ENCODE measurements at places on chromosomes 5 and 9.

DNA sequence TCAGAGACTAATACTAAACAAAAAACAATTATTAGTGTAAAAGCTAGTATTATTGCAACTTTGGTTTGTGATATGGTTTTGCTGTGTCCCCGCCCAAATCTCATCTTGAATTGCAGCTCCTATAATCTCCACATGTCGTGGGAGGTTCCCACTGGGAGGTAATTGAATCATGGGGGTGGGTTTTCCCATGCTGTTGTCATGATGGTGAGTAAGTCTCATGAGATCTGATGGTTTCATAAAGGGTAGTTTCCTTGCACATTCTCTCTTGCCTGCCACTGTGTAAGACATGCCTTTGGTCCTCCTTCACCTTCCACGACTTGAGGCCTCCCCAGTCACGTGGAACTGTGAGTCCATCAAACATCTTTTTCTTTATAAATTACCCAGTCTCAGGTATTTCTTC, 325.9 kb upstream of the DAB2 start:
- DNase-seq: no peak
- no peak overlapping the region for H3K4me3 ChIP-seq
- no peaks in the 10 kb centered on the region for H3K4me1 ChIP-seq
- H3K36me3 ChIP-seq: no peaks in the 10 kb centered on the region

GRCh38 chr9:105751761-105752160, 57.4 kb downstream of the TMEM38B start:
- no peak overlapping the region for H3K27ac ChIP-seq
- H3K4me1 ChIP-seq: no peaks in the 10 kb centered on the region
- no peaks in the 10 kb centered on the region for H3K27me3 ChIP-seq
- H3K36me3 ChIP-seq: peaks cover 31% of the 10 kb centered on the region
- no peak for DNase-seq

DNA sequence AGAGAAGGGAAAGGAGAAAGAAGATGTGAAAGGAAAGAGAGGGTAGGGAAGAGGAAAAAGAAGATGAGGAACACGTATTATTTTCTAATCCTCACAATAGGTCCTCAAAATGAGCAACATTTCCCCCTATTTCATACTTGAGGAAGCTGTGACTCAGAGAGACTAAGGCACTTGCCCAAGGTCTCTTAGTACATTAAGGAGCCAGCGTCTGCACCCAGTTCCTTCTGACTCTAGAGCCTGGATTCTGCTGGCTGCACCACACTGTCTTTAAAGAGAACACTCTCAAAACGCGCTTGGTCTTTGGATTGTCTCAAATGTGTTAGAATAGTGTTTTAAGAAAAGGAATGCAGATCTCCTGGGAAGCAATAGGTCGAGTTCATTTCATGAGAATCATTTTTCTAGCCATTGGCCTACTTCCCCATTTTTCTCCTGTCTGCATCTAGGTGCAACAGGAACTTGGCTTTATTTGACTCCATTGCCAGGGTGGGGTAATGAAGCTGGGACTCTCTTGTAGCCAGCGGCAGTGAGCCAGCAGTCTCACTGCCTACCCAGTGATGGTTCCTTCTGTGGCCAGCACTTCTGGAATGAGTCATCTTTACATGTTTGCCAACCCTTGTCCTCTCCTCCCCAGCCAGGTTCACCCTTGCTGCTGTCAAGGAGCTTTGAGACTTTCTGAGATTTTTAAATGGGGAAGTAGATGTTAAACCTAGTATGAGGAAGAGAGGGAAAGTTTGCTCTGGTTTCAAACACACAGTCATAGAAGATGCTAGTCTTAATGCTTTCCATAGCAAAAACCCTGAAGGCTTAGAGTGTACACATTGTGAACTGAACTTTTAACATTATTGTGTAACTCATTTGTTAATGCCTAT, 82.7 kb downstream of the DOCK8 start:
- H3K27ac ChIP-seq: peak overlapping the region; percentile 77
- peak overlapping the region; percentile 33 for H3K4me3 ChIP-seq
- no peak for DNase-seq
- H3K36me3 ChIP-seq: peaks cover 54% of the 10 kb centered on the region

DNA sequence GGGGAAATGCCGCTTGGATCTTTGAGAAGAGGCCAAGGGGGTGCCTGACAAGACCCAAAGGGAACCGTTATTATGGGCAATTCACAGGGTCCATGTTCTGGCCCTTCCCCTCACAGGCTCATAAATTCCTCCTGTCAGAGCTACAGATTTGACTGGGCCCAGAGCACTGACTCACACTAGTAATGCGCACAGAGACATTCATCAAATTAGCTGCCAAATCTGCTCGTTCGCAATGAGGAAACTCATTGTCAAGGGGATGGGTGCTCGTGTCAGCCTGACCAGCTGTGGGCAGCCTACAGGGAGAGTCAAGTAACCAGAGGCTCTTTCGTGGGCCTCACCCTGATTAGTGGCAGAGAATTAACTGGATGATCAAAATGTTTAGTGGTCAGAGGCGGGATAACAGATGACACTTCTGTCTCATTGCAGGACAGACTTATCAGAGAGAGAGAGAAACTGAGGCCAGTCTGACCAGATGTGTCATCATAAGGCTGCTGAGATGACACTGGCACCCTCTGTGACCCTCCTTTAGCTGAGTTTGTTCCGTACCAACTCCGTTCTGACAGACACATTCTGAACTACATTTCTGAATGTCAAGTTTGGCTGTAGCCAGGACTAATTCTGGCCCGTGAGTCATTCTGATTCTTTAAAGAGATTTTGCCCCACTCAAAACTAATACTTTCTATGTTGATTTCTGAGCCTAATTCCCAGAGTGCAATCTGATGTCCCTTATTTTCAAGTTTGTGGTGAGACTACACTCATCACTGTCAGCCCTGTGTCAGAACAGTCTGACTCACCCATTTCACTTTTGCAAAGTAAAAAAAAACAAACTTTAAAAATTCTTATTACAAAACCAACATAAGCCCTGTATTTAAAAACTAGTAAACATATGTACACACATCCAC, 377.1 kb downstream of the ACTL7B start:
- H3K4me3 ChIP-seq: no peak overlapping the region
- H3K27ac ChIP-seq: no peak overlapping the region
- no peaks in the 10 kb centered on the region for H3K27me3 ChIP-seq
- no peak for DNase-seq
- no peaks in the 10 kb centered on the region for H3K36me3 ChIP-seq
- H3K4me1 ChIP-seq: no peaks in the 10 kb centered on the region

DNA sequence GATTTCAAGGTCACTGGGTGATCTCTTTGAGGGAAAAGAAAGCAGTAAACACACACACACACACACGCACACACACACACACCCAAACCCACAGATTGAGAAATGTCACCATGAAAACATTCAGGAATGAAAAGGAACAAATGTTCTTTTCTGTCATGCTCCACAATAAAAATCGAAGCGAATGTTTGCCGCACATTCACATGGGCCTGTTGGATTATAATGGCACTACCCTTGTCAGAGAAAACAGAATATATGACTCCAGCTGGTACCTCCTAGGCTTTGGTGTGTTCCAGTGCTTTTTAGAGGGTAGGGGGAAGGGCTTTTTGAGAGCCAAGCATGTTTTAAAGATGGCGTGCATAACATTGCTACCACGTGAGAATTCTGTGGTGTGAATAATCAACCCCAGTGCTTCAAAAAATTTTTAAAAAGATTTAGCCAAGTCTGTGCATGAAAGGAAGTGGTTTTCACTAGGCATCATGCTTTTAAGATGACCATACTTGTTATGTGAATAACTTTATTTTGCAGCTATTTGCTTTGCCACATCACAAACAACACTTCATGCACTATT, 120.8 kb upstream of the ZNF608 start:
- H3K36me3 ChIP-seq: no peaks in the 10 kb centered on the region
- peaks cover 7% of the 10 kb centered on the region for H3K4me1 ChIP-seq
- no peak for DNase-seq
- peaks cover 3% of the 10 kb centered on the region for H3K27me3 ChIP-seq
- H3K4me3 ChIP-seq: peak overlapping the region; percentile 3

DNA sequence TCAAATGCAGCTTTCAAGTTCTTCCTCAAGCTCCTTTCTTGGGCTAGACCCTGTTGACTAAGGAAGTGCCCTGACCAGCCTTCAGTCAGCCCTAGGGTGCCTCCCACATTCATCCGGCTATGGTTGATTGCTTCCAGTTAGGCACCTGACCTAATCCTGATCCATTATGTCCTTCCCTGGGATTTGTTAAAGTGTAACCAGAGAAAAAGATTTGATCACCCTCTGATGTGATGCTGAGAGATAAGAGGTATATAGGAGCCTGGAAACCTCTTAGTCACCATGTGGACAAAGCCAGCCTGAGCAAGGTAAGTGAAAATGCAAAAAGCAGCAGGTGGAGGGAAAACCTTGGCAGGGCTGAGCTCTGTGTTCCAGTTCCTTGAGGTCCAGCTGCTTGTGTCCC, 178.8 kb upstream of the ERCC6L2 start:
- no peak overlapping the region for H3K4me3 ChIP-seq
- H3K4me1 ChIP-seq: no peaks in the 10 kb centered on the region
- H3K36me3 ChIP-seq: no peaks in the 10 kb centered on the region
- no peak for DNase-seq
- H3K27me3 ChIP-seq: peaks cover 10% of the 10 kb centered on the region

DNA sequence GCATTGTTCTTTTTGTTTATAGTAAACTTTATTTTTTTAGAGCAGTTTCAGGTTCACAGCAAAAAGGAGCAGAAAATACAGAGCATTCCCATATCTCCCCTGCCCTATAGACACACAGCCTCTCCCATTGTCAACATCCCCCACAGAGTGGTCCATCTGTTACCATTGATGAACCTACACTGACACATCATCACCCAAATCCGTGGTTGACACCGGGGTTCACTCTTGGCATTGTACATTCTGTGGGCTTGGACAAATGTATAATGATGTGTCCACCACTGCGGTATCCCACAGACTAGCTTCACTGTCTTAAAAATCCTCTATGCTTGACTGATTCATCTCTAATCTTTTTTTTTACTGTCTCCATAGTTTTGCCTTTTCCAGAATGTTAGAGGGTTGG, 120.7 kb upstream of the SPATA31C2 start:
- no peak for DNase-seq
- no peak overlapping the region for H3K27ac ChIP-seq
- H3K4me1 ChIP-seq: peaks cover 3% of the 10 kb centered on the region

DNA sequence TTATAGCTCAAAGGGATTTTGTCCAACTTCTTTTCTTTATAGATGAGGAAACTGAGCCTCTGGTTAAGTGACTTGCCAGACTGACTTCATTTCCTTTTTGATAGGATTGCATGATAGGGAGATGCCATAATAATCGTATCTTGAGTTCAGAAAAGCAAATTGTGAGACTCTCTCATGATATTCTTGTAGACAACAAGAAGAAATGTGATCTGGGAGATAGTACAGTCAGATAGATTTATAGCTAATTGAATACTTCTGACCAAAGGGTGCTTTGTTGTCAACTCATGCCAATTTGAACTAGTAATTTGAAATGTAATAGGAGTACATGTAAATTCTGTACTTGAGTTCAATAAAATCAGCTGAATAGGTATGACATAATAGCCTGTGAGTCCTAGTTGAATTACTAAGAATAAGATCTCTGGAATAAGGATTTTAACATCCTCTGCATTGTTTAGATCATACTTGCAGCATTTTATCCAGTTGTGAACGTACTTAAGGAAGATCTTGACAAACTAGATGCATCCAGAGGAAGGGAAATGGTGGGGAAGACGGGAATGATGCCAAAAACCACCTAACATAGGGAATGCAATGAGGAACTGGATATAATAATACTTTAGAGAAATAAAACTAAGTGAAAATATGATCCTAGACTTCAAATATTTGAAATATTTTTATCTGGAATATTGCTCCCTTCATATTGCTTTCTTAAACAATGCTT, 25.5 kb downstream of the CWC27 start:
- peaks cover 9% of the 10 kb centered on the region for H3K36me3 ChIP-seq
- no peaks in the 10 kb centered on the region for H3K27me3 ChIP-seq
- no peak for DNase-seq
- H3K4me1 ChIP-seq: peaks cover 5% of the 10 kb centered on the region
- H3K27ac ChIP-seq: no peak overlapping the region

DNA sequence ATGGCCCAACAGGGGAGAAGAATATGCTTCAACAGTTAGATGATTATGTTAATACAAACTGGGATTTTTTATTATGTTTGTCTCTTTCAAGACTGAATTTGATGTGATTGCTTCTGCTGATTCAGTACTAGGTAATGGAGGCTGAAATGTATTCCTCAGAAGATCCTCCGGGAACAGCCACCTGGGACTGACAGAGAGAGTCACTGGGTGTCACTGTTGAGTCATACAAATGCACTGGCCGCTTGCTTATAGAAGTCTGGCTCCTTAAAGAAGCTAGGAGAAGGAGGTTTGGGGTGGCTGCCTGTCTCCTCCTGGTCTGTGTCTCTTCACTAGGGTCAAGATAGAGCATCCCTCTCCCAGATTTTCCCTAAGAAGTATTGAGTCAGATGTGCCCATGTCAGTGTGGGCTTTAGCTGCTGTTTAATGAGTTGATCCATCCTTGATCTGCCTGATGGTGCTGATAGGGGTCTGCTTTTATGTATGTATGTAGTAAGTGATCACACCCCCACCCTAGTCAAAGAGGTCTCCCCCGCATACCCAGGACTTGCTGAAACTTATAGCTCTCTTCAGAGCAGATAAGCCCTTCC, 773.4 kb downstream of the BRINP1 start:
- no peak for DNase-seq
- no peak overlapping the region for H3K4me3 ChIP-seq
- H3K27me3 ChIP-seq: no peaks in the 10 kb centered on the region
- no peaks in the 10 kb centered on the region for H3K36me3 ChIP-seq

- H3K36me3 ChIP-seq: no peaks in the 10 kb centered on the region
- DNase-seq: no peak
- no peak overlapping the region for H3K27ac ChIP-seq
- H3K27me3 ChIP-seq: peaks cover 10% of the 10 kb centered on the region
- H3K4me1 ChIP-seq: no peaks in the 10 kb centered on the region
Observed at GRCh38 chr5:160303690-160304089, 8.7 kb downstream of the CCNJL start.

GRCh38 chr5:116289276-116289675, 204.5 kb downstream of the COMMD10 start:
- no peak overlapping the region for H3K27ac ChIP-seq
- no peaks in the 10 kb centered on the region for H3K4me1 ChIP-seq
- H3K27me3 ChIP-seq: no peaks in the 10 kb centered on the region
- no peak for DNase-seq
- H3K36me3 ChIP-seq: peaks cover 19% of the 10 kb centered on the region

DNA sequence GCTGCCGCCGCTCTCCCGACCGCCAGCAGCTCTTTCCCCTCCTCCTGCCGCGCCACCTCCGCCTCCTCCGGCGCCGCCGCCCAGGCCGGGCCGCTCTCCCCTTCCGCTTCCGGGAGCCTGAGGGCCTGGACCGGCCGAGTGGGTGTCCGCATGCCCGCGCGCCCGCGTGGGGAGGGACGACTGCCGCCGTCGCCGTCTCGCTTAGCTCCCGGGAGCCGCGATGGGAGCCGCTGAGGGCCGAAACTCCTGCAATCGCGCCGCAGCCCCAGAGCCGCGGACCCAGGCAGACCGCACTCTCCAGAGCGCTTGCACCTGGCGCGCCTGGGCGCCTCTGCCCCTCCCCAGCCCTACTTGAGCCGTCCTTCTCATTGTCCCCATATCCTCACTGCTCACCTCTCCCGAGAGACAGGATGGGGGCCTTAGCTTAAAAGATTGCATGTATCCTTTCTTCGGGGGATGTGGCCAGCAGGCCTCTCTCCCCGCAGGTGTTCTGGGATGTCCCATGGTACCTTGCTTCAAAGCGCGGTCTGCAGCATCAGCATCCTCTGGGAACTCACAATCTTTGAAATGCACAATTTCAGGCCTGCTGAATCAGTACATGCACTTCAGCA, at the start of gene ZDHHC21:
ZDHHC21 (minus strand) TSS at position 182 of the 611 bp plus-strand sequence. CDS start 19,092 bp downstream, outside the sequence.
- peaks cover 6% of the 10 kb centered on the region for H3K27me3 ChIP-seq
- peak; percentile 77 for DNase-seq
- H3K36me3 ChIP-seq: peaks cover 7% of the 10 kb centered on the region
- H3K4me1 ChIP-seq: peaks cover 24% of the 10 kb centered on the region

GRCh38 chr5:75113354-75114113, 61.2 kb upstream of the GCNT4 start:
- H3K27ac ChIP-seq: no peak overlapping the region
- no peaks in the 10 kb centered on the region for H3K27me3 ChIP-seq
- no peak for DNase-seq
- no peak overlapping the region for H3K4me3 ChIP-seq
- peaks cover 2% of the 10 kb centered on the region for H3K4me1 ChIP-seq

Data from activated naive CD8-positive, alpha-beta T cell treated with anti-CD3 and anti-CD28 coated beads, Interleukin-2, amount 10 ng/mL, durations not matched to agents 7 days and 5 days (primary cell).